Amniotic stem cell (primary cell): ENCODE measurements at places on chromosomes 2 and 18.

GRCh38 chr2:213317929-213318328, 33.7 kb downstream of the SPAG16 start:
- DNase-seq: no peak

DNA sequence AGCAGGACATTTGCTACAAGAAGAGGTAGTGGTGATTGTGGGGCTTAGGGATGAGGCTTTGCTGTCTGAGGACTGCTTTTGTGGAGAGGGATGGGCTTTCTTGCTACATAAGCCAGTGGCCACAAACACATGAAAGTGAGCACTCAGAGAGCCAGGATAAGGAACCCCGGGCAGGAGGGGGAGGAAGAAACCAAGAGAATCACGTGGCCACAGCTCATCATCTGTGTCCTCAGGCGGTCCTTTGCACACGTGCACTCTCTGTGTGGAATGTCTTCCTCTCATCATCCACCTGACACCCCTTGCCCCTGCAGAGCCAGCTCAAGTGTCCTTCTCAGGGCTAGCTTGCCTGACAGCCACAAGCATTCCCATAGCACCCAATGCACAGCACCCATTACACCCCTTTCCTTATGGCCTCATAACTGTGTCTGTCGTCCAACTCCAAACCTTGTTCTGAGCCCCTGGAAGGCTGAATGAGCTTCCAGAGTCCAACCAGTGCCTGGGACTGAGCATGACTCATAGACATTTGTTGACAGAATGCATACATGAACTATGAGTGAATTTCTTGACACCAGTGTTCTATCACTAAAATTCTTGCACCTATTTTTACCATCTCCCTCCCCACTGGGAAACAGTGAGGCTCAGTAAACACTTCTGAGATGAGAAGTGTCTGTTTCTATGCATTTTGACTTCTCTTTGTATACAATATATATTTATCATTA, 398.3 kb downstream of the ALK start:
- DNase-seq: peak; percentile 72

DNA sequence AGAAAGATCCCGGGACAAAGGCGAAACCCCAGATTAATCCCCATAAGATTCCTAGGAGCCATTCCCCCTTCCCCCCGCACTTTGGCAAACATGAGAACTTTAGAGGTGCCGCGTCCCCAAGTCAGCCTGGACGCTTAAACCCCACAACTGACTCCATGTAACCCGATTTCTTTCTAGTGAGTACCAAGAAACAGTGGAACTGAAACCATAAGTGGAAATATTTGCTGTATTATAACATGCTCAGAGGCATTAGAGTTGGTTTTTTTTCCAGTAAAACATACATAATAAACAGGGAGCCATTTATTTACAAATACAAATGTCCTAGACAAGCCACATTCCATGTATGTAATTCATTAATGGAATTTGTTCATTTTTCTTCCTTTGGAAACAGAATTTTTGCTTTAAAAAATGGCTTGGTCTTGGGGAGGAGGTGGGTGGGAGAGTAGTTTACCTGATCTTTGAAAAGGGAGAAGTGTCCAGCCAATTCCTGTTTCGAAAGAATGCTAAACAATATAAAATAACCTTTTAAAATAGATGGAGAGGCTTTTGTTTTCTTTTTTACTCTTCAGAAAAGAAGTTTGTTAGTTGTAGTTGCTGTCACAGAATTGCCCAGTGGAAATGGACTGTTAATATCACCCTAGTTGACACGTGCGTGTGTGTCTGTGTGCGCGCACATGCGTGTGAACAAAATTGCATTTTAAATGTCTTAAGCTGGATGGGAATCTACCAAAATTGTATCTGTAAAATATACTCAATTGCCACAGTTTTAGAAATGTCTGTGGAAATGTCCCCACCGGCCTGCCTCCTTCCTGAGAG, 10.6 kb downstream of the POU3F3 start:
- no peak for DNase-seq

GRCh38 chr2:103008586-103008985, 246.8 kb downstream of the TMEM182 start:
- no peak for DNase-seq

GRCh38 chr2:72863046-72863445, 24.2 kb upstream of the SPR start:
- DNase-seq: no peak

DNA sequence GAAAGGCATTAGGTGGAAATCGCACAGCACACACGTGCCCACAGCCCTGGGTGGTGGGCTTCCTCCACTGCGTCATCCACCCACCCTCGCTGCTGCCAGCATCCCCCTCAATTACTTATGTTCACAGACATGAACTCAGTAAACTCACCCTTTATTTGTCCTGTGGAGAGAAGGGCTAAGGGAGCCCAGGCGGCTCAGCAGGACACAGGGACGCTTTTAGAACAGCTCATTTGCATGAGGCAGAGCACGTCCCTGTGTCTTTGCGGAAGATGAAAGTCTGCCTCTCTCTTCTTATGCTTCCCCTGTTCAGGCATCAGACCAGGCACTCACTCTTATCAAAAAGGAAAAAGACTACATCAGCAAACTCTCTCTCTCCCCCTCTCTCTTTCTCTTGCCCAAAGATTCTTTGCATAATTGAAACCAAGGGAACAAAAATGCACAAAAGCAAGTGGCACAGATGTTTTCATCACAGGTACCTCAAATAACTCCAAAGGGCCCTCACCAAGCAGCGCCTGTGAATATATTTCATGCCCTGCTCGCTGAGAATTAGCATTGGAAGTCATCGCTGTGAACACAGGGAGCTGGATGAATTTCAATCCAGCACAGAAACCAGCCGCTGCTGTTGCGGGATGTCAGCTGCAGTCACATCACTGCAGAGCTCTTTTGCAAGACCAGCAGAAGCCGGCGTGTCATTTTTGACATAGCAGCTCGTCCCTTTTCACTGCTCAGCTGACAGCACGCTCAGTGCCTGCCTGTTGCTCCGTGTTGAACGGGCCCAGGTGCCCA, 376.3 kb upstream of the MYT1L start:
- DNase-seq: no peak

DNA sequence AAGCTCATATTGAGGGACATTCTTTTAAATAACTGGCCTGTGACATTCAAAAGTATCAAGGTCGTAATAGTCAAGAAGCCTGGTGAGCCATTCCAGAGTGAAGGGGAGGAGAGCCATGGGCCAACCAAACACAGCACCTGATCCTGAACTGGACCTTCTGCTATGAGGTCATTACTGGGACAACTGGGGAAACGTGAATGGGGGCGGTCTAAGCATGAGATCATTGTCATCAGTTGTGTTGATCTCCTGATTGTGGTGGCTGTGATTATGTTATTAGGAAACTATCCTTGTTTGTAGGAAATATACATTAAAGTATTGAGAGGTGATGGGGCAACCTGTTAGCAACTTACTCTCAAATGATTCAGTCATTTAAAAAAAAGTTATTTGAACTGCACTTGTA, 79.3 kb downstream of the FBXO15 start:
- no peak for DNase-seq

- DNase-seq: no peak
Observed at GRCh38 chr18:62876828-62877227, 161.5 kb downstream of the PHLPP1 start.

GRCh38 chr2:215900843-215901242, 112.5 kb downstream of the MREG start:
- no peak for DNase-seq

DNA sequence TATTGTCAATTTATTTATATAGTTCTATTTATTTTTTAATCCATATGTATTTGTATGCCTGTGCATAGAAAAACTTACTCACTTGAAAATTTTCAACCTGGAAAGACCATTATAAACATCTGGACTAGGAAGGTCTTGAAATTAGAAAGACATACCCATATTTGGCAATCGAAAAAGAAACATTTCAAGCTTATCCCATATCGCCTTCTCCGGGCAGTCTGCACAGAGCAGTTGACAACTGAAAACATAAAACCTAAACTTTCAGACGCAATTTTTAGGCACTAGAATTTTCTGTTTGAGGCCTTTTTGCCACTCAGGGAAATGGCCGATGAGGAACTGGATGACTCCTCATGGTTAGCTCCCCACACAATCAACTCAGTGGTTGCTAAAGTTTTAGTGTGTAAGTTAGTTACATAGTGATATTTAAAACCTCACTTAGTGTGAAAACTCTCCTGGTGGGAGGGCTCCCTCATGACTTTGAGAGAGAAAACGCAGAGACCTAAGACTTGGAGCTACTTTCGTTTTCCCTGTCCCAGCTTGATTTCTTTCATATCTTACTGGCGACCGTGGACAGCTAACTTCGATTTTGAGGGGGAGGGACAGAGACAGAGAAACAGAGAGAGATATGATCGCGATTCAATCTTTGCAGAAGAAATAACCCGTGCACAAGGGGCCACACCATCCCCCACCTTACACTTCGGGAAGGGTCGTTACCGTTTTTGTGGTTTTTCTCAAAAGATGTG, 3.2 kb upstream of the HOXD12 start:
- no peak for DNase-seq

DNA sequence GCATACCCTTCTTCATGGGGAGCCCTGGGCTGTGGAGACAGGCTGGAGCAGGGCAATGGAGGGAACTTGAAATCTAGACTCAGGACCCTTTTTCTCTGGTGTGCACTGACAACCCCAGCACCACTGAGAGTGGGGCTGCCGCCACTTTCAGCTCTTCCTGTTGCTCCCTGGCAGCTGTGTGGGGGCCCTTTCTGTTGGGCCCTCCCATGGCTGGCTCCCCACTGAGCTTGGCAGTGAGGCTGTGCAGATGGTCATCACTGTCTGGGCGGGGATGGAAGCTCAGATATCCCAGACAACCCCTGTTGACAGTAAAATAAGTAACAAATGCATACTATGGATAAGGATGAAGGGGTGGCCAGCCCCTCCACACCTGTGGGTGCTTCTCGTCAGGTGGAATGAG, 6.7 kb downstream of the MYO7B start:
- no peak for DNase-seq

GRCh38 chr2:220880623-220881596, 691.2 kb downstream of the EPHA4 start:
- no peak for DNase-seq

DNA sequence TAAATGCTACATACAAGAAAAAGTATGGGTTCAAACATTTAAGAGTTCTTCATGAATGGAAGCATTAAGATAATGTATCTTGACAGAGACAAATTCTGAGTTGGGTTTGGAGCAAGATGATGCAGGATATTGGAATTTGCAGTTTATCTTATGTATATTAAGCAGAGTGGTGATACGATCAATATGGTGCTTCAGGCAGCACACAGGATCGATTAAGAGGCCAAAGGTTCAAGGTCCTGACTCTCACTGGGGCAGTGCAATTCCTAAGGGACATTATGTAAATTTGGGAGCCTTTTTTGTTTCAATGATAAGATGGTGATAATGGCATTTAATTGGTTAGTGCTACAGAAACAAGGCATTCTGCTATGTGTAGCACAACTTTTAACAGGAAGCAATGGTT, 381.9 kb downstream of the KCNJ3 start:
- no peak for DNase-seq

DNA sequence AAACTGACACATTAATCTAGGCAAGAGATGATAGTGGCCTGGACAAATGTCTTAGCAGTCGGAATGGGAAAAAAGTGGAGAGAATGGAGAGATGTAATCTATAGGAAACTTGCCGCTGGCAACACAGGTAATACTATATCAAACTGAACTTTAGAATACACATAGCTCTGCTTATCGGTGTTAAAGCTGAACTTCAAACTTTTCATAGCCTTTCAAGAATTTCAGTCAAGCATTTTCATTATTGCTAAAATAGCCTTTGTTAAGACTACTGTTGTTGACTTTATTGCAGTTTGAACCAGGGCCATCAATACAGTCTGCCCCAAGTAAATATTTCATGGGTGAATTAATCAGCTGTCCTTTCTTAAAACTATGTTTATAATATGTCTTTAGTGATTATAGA, 12.9 kb upstream of the CHST9 start:
- DNase-seq: no peak

GRCh38 chr2:11096591-11096990, 58.7 kb upstream of the SLC66A3 start:
- no peak for DNase-seq

DNA sequence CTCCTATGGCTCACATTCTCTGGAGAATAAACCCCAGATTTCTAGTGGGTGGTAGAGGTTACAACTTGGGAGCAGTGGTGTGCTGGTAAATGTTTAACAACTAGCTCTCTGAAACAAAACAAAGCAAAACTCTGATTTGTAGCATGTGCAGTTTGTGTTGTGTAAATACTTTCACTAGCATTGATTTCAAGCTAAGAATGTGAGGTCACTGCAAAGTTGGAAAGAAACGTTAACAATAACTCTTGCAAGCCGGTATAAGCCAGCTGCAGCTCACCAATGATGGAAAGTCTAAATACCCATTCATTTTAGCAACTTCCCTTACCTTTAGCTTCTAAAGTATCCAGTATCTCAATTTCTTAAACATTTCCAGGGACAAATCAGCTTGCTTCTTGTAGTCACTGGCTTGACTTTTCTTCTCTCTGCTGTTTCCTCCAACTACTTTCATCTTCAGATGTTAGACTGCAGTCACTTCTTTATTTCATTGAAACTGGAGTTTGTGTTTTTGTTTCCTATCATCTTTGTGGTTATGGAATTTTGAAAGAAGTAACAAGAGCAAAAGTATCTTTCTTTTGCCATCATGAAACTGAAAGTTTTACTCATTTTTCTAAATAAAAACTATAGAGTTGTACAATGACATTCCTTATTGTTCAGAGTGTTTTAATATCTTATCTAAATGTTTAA, 140.2 kb downstream of the PLCL1 start:
- no peak for DNase-seq

DNA sequence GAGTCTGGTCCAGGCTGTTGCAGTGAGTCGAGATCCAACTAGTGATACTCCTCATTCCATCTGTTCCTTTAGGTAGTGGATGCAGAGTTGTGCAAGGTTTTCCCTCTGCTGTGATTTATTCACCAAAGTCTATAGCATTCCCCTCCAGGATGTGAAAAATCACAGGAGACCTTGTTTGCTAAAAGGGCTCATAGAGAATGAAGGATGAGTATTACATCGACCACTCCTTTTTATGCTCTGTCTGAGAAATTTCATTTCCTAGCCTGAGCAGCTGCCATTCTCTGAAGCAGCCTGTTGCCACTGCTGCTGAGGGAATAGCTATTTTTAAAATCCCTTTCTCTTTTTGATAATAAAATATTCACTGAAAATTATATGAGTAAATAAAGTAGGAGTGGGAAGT, 134.1 kb upstream of the LRRTM1 start:
- no peak for DNase-seq

GRCh38 chr2:159208438-159208837, 78.1 kb downstream of the WDSUB1 start:
- DNase-seq: no peak

DNA sequence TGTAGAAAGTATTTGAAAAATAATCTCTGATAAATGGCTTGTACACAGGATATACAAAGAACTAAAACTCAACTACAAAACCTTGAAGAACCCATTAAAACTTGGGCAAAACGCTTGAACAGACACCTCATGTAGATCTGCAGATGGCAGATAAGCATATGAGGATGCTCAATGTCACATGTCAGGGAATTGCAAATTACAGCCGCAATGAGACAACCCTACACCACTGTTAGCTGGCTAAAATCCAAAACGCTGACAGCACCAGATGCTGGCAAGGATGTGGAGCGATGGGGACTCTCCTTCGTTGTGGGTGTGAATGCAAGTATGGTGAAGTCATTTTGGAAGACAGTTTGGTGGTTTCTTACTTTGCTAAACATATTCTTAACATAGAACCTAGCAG, 53.7 kb downstream of the SNTG2 start:
- DNase-seq: no peak
